GM04503 (cell line): ENCODE measurements at places on chromosomes 11 and 22.

- DNase-seq: no peak
Observed at GRCh38 chr22:23911318-23911980, 17.3 kb downstream of the MIF start.

DNA sequence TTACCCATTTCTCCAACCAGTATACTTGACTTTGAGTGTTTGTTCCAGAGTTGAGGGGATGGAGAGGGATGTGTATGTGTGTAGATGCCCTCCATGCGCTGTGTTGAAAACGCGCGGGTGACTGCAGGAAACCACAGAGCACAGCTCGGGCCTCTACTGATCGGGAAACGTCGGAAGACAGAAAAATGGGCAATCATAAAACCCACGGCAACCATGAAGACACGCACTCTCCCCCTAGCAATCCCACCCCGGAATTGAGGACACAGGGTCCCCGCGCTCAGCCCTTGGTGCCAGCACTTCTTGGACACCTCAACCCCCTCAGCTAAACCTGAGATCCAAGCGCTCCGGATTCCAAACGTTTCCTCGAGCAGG is 251 bp upstream of the UQCC3 start:
- no peak for DNase-seq

- DNase-seq: no peak
Observed at GRCh38 chr11:95294701-95295100, 63.7 kb upstream of the SESN3 start.

DNA sequence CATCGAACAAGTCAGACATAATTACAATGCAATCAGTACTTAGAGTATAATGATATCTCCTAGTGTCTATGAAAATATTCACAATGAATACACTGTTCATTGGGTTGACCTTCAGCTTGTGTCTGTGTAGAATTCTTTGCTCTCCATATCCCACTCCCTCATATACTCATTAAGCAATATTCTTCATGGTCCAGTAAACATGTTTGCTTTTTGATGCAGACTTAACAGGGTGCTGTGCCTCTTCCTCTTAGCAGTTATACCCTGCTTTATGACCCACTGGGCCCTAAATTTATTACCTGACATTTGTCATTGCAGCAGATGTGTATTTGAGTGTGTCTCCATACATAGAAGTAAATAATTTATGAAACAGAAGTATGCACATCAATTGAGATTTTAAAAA is 352.5 kb upstream of the CCDC179 start:
- DNase-seq: no peak

- DNase-seq: no peak
Observed at GRCh38 chr11:5684036-5684645, 733 bp downstream of the TRIM5 start.

- no peak for DNase-seq
Observed at GRCh38 chr11:44018127-44018521, 29.7 kb upstream of the ACCSL start.

DNA sequence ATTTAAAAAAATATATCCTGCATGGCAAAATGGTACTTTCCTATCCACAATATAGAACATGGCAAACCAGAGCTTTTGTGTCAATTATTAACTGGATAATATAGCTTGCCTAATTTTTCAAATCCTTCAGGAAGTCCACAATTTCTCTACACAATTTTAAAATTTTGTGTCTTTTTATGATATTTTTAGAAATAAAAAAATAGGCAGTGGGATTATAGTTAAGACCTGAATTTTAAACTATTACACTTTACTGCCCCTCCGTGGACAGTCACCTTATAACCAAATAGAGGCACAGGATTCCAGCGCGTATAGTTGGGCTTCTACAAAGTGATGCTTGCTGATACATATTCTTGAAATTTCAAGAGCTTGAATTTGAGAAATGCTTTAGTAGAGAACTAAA is 2.1 kb upstream of the DMC1 start:
- DNase-seq: no peak

DNA sequence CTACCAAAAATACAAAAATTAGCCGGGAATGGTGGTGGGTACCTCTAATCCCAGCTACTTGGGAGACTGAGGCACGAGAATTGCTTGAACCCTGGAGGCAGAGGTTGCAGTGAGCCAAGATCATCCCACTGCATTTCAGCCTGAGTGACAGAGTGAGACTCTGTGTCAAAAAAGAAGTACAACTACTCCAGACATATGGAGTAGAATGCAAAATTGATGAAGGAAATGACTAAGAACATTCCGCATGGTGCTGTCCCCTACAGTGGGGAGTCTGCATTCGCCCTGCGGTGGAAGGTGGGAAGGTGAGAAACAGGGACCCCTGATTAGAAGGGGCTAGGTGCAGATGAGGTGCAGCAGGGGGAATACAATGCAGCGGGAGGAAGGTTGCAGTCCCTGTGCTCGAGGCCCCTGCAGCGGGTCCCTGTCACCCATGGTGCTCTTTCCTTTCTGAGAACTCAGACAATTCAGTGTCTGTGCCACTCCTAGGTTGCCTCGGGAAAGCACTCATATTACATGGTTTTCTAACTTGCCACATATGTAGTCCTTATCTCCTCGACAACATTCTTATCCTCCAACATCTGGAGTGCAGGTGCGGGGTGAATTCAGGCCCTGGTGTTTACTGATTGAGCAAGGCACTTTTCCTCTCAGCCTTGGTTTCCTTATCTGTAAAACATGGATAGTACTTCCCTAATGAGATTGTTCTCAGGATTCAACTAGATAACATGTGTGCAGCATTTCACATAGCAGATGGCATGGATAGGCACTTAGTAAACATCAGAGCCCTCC is 5.2 kb downstream of the POLD4 start:
- no peak for DNase-seq

DNA sequence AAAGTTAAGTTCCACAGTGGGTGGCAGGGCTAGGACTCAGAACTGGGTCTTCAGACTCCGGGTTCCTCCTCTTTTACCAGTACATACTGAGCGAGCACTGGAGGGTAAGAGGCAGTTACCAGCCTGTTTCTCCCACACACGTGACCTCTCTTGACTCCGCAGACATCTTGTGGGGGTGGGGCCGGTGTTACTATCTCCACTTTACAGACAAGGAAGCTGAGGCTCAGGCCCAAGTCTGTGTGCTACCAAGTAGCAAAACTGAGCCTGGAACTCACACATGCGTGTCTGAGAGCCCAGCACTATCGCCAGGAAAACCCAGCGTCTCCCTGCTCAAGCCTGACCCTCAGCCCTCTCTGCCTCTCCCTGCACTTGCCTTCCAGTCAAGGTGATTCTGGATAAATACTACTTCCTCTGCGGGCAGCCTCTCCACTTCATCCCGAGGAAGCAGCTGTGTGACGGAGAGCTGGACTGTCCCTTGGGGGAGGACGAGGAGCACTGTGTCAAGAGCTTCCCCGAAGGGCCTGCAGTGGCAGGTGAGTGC is 16.0 kb upstream of the SMIM35 start:
- DNase-seq: no peak

DNA sequence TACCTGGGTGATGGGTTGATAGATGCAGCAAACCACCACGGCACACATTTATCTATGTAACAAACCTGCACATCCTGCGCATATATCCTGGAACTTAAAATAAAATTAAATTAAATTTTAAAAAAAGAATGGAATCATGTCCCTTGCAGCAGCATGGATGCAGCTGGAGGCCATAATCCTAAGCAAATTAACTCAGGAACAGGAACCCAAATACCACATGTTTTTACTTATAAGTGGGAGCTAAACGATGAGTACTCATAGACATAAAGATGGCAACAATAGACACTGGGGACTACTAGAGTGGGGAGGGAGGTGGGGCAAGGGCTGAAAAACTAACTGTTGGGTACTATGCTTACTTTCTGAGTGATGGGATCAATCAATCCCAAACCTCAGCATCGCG is 40.9 kb downstream of the CWC15 start:
- no peak for DNase-seq

- DNase-seq: no peak
Observed at GRCh38 chr22:24068717-24069297, 57.7 kb downstream of the CABIN1 start.

DNA sequence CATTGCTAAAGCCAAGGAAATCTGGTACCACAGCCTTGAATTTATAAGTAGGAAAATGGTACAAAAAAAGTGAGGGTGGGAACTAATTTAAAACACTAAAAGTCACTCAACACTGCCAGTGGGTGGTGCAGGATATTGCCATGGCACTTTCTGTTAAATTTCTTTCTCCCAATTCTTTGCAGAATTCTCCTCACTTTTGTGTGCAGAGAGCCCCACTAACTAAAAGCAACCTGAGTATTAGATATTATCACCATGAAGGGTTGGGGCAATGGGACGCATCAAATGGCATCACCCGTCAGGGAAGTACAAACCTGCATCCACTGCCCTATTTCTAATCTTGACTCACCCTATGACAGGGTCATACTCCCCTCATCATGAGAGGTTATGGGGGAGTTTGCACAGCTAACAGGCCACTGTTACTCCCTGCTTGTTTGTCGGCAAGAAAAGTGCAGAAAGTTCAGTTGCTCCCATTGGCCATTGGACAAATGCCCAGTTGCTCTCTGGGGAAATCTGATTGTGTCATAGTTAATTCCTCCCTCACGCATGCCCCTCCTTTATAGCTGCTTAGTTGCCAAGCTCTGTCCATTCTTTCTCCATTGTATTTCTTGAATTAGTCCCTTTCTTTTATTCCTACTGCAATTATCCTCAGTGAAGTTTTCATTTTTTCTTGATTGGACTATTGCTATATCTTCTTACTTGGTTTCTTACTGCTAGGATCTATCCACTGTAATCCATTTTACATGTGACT is 93.8 kb upstream of the BLID start:
- DNase-seq: no peak

DNA sequence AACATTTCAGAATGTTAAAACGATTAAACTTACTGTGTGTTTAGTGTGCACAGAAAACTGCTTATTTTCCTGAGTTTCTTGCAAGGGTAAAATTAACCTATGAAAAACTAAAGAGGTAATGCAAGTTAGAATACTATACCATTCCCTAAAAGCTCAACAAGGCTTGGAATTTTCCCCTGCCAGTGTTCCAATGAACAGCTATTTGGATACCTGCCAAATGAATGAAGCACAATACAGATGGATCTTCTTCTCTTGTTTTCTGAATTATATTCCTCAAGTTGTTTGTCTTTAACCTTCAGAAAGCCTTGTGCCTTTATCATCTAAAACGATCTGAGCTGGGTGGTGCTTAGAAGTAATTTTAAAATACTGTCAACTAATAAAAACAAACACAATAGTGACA is 204.5 kb downstream of the LRRC4C start:
- no peak for DNase-seq

DNA sequence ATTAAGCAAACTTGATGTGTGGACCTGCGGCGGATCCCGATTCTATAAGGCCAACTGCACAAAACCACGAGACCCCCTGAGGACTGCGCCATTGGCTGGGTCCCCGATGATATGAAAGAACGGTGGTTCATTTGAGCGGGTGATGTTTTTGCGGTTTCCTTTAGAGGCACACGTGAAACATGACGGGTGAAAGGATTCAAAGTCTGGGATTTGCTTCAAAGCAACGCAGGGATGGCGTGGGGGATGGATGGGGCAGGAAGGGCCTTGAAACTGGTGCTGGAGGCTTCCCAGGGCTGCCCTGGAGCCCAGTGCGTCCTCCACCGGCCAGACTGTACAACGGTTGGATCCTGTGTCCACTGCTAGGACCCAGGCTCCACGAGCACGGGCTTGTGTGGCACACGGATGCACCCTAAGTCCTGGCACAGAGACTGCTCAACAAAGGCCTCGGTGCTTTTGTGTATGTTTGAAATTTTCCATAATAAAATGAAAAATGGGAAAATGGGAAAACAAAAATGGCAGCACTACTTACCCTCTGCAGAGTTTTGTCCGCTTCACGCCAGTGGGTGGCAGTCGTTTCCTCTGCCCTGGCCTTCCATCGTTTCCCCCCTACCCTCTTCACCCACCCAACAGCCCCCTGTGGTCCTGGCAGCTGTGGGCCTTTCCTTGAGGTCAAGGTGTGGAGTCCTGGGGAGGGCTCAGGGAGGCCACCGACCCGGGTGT is 3.6 kb downstream of the ASCL2 start:
- no peak for DNase-seq

DNA sequence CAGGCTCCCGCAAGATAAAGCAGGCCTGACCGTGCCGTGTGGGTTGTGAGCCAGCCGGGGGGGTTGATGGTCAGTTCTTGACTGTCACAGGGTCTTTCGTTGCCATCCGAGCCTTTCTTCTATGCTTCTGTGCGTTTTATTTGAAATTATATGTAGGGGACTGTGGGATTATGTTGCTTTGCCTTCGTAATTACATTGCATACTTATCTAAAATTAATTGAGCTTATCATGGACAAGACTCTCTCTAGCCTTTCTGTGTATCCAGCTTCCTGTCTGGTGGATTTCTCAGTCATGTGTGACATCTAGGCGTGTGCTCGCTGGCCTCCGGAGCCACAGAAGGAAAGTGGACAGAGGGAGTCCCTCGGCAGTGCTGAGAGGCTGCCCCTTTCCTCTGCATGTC is 93.2 kb downstream of the TBC1D22A start:
- DNase-seq: no peak

DNA sequence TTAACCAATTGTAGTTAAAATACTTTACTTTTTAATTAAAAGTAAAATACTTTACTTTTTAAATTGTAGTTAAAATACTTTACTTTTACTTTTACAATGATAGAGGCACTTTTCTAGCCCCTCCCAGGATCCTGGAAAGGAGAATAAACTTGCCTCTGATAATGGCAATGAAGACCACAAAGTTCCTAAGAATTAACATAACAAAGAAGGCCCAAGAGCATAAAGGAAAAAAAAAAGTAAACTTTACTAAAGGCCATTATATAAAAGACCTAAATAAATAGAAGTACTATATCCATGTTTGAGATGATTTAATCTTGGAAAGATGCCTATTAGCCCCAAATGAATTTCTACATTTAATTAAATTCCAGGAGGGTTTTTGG is 129.1 kb upstream of the THY1 start:
- no peak for DNase-seq

DNA sequence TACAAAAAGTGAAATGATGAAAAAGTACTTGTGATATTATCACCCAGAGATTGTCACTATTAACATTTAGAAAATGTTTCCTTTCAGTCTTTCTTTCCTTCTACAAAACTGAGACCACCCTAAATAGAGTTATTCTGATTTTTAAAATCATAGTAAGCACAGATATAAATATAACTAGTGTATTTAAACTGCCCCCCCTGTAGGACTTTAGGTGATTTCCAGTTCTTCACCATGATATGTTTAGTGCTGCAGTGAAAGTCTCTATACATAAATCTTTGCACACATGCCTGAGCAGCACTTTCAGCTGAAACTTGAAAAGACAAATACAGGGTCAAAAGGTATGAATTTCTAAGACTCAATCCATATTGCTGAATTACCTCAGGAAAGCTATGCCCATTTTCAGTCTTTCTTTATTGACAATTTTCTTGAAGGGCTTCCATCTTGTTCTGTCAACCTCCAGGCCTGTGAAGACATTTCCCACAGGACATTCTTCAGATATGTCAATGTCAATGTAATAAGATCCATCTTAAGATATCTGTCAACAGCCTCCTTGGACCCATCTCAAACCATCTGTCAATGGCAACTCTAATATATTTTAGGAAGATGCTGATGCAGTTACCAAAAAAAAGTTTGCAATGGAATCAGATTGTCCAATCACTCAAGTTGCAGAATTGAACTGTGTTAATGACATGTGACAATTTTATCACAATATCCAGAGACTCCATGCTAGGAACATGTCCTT is 30.8 kb upstream of the LDLRAD3 start:
- DNase-seq: no peak

- no peak for DNase-seq
Observed at GRCh38 chr11:132855516-132855915, 676.8 kb downstream of the OPCML start.
